ENCODE measurements at places on chromosomes 6 and 20.

DNA sequence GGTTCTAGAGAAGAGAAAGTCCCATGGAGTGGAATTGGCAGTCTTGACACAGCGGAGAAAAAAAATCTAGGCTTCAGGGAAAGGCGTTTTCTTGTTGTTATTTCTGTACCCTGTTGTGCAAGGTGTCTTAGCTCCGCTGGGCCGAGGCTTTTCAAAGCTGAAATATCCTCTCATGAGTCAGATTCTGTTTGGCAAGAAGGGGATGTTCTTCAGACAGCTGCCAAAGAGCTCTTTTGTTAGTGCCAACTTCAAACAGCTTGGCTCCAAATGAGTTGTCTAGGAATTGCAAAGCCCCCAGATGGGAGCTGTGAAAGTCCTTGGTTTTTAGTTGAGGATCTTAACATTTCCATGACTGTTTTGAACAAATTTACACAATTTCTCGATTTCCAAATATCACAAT, 45.6 kb downstream of the LRRN4 start:
- DNase-seq = no peak

DNA sequence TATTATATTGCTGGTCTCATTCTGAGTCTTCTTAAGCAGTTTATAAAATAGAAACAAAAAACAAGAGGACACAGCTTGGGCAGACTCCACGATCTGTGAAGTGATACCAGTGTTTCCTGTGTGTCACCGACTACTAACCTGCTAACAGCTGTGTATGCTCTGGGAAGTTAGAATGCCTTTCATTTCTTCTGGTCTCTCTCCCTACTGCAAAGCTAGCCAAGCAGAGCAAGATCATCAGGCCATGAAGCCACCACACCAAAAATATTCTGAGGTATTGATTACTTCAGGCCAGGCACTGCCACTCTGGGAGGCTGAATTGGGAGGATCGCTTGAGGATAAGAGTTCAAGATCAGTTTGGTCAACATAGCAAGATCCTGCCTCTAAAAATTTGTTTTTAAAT, 46.9 kb upstream of the SMIM29 start:
- no peak for DNase-seq

DNA sequence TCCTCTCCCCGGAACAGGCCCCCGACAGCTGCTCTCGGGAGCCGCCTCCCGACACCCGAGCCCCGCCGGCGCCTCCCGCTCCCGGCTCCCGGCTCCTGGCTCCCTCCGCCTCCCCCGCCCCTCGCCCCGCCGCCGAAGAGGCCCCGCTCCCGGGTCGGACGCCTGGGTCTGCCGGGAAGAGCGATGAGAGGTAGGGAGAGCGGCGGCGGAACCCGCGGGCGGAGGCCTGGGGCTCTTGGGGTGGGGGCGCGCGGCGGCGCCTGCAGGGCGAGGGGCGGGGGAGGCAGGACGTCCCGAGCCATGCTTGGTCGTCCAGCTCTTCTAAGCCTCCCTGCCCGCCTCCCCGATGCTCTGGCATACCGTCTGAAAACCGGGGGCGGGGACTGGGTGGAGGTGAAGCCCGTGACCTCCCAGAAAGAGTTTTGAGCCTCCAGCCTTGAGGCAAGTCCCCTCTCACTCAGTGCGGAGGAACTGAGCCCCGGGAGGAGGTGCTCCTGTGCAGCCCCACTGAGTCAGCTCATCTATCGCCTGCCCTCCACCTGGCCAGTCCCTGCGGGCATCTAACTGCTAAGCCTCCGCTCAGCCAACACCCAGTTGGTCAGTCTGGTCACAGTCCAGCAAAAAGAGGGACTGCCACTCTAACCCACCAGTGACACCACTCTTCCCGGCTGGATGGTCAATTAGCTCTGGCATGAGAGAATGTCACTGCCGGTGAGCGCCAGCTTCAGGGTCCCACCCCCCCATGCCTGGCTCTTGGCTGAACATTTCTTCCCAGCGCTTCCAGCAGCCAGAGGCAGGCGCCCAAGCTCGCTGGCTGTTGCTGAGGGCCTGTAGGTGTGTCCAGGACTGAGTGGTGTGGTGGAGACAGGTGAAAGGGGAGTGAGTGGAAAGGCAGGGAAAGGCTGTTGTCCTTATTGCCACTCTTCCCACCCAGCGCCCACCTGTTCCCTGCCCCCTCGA, 482 bp downstream of the DDR1 start:
- DNase-seq = no peak

DNA sequence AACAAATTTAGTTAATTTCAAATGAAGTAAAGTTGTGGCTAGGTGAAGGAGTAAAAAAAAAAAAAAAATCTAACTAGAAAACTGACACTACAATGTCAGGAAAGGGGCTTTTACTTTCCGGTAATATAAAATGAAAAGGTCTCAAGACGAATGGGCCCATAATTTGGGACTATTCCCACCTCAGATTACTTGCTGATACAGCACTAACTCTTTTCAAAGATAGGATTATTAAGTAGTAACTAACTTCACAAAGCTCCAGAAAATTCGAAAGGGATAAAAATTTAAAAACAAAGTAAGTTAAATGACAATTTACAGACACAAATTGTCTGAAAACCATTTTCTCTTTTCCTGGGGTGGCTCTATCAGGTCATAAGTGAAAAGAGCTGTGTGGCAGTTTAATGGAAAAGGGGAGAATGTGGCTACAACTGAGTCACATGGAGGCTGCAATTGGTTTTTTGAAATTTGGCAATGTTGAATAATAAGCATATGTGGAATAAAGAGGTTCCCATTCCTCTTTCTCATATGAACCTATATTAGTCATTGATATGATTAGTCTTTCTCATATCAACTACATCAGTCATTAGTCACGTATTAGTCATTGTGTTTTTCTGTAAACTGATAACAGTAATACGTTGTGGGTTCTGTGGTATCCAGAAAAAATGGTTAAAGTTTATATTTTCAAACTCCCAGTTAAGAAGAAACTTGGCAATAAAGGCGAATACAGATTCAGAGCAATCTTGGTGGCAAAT, 78.0 kb downstream of the RWDD2A start:
- DNase-seq = no peak

DNA sequence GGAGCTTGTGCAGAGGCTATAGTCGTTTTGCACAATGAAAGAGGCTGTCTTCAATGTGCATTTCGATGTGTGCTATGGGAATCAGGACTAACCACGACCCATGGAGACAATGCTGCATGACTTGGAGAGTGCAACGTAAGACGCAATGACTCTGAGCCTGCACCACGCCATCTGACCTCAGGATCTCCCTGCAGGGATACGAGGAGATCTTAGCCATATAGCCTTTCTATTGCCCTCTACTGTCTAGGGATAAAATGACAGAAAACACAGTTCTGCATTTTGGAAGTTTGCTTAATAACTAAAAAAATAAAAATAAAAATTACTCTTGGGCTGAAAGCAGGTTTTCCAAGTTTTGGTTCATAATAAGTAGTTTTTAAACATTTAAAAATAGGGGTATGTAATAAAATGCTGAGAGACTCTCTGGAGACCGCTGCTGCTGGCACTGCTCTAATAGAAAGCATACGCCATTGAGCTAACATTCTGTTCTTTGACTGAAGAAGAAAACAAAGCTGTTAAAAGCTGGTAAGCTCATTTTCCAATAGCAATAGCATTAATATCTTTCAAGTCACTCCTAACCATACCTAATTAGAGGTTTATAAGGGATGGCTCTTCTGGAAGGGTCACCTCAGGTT, 87.2 kb downstream of the PDE7B start:
- DNase-seq = no peak

DNA sequence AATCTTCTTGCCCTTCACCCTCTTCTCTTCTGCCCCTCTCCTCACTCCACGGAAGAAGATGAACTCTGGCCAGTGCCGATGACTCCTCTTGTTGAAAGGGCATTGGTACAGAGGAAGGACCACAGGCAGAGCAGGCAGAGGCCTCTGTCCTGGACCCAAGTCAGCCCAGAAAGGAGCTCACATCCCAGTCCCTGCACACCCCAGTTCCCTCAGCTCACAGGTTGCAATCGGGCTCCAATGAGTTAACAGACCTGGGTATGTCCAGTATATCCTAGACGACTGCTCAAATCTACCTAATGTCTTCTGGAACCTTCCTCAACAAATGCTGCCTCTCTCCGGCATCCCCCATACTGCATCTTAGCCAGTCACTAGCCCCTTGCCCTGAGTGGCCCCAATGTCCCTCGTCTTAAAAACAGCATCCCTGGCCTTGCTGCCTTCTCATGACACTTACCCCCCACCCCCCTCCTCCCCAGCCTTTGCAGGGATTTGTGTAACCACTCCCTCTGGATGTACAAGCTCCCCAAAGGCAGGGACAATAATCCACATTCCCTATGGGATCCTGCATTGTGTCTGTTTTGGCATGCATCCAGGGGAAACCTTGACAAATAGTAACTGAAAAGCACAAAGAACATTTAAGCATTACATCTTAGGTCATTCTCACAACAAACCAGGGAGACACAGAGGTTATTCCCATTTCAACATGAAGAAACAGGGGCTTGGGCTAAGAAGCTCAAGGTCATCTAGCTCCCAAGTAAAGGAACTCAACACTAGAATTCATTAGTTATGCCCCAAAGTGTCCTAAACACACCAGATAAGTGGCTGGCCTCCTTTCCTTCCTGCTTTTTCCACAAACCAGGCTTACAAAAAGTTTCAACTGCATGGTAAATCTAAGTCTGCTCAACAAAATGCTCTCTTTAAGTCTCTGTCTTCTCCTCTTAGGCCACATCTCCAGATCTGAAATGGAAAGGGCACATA, 45.1 kb downstream of the TRERF1 start:
- DNase-seq = no peak

DNA sequence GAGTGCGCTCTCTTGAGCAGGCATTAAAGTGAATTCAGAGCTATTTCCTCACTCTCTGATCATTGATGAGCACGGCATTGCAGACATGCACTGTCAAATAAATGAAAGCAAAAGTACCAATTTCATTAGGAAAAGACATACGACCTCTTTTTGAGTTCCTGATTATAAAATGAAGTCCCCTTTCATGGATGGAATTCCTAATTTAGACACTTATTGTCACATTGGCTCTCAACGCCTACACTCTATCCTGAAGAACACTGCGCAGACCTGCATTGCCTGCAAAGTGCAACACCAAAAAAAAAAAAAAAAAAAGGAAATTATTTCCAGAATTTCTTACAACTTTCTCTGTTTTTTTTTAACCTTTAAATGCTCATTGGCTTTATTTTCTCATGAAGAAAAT, 1.6 kb downstream of the ADGRB3 start:
- DNase-seq = no peak

DNA sequence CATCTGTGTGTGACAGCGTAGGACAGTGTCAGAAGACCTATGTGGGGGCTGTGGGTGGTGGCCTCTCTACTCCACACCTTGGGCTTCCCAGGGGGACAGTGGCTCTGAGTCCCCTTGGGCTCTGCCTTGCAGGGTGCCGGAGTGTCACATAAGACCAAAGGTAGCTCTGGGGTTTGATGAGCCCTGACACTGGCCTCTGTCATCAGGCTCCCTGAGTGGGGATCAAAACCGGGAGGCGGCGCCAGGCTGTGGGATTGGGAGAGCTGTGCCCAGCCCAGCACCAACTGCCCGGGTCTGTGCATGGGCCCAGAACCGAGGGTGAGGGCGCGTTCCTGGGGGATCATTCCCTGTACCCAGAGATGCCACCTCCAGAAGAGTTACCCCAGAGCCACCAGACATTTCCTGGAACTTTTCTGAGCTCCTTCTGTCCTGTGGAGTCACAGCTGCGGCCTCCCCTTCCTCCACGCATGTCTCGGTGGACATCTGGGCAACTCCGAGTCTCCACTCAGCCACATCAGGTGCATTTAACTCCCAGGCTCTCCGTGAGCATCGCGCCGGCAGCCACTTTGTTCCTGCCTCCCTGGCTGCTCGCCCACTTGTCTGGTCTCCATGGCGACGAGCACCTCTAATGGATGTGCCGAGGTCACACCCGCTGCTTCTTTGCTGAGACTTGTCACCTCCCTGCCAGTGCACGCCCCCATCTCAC, 94.7 kb downstream of the TMEM242 start:
- no peak for DNase-seq

GRCh38 chr6:140537211-140537610, 1162.8 kb upstream of the CITED2 start:
- no peak for DNase-seq

DNA sequence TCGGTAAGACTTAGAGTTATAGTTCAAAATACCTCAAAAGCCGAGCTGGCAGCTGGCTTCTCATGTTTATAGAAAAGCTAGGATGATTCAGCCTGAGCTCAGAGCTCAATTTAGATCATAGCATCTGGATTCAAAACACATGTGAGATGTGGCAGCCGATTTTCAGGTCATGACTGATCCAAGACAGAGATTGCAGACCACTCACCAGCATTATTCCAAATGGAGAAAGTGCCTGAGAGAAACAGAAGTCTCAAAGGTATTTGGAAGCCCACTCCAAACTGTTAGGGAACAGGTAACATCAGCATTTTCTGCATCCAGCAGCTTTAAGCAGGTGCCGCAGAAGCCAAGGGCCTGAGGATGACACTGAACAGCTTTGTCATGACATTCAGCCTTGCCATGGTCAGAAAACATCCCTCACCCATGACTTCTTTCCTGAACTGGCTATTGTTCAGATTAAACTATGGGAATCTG, 102.2 kb downstream of the BACH2 start:
- DNase-seq = no peak

GRCh38 chr20:41567615-41568014, 50.6 kb downstream of the CHD6 start:
- no peak for DNase-seq

DNA sequence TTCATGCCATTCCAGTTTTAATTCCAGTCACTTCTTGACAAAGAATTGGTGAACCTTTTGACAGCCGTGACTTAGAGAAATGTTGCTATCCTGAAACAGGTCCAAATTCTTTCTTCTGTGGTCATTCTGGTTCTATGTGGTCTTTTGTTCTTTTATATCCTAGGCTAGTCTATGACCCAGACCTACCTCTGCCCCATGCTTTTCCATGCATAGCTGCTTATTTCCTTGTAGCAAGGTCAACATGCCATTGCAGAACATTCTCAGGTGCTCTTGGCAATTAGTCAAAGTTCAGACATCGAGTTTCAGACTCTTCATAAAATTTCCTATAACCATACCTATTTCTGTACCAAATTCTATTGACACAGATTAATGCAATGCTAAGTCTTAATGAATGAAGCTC, 202.6 kb downstream of the PLCB1 start:
- no peak for DNase-seq

GRCh38 chr6:25927178-25927577, 3.3 kb downstream of the SLC17A2 start:
- DNase-seq = no peak

GRCh38 chr6:30066577-30067459, at the start of gene PPP1R11:
TSS of gene PPP1R11 (plus strand) at chr6:30067198. CDS start at chr6:30067411, 213 bp downstream.
- DNase-seq = peak; percentile 97

GRCh38 chr20:14830899-14831298, 493.5 kb upstream of the FLRT3 start:
- no peak for DNase-seq

GRCh38 chr20:40019510-40019909, 669.5 kb downstream of the MAFB start:
- DNase-seq = no peak

DNA sequence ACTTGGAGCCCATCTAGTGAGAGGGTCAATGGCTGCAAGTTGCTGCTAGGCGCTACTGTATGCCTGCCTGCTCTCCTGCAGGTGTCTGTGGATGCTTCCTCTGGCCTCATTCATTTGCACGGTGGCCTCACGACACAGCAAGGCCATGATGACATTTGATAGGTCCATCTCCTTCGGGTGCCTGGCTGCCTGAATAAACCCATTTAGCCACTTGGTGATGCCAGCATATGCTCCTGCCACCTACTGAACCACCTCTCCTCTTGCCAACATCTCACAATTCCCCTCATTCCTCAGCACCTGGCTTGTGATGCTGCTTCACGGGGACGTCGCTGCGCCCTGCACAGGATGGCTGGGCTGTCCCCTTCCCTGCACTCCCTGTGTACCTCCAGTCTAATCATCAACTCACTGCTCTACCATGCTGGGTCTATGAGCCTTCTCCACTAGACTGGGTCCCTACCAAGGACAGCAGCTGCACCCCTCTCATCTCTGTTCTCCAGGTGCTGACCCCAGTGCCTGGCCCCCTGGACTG, 51.1 kb downstream of the AGPAT4 start:
- DNase-seq = no peak

Data from H1 (cell line).